ENCODE measurements at places on chromosomes 2 and 18.

GRCh38 chr2:42819160-42819559, 26.8 kb upstream of the HAAO start:
- no peak for DNase-seq

GRCh38 chr2:134258684-134259388, 5.0 kb downstream of the MGAT5 start:
- DNase-seq: no peak

DNA sequence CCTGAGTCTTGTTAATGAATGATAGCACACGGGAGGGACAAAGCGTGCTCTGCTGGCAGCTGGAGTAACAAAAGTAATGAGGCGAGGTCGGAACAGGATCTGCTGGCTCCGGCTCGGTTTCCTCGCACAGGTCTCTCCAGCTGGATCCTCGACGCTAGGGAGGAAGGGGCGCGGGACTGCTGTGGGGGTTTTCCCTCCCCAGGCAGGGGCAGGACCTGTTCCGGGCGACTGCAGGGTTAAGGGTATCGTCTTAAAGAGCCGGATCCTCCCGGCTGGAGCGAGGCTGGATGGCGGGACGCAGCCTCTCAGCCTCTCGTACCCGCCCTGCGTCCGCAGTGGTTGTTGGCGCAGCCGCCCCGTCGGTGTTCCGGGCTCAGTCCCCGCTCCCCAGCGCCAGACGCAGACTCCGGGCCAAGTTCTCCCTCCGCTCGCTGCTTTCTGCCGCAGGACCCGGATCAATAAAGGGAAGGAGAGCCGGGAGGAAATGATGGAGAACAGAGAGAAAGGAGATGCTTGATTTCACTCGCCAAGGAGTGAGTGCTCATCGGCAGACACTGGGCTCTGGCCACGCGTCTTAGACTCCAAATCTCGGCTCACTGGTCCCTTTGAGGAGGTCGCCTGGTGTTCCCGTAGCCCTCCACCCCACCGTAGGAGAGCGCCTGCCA, 1.1 kb upstream of the LIPG start:
- DNase-seq: no peak

DNA sequence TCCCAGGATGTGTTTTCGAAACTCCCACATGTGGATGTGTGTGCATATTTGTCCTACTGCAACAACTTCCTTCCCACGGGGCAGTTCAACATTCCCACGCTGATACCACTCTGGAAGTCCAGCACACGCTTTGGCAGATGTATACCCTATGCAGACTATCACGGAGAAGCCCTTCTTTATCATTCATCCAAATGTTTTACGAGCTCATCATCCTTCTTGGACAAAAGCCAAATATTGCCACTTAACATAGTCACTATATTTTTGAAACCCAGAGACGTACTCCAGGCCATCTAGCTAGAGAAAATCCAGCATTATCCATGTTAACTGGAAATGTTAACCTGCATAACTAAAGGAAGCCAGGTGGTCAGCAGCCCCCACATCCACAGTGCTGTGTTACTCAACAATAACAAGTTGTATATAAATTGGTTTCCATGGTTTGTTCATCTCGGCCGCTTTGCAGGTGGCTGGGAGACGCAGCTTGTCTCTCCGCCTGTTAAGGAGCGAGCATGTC, 131.5 kb downstream of the ZNF532 start:
- DNase-seq: no peak

DNA sequence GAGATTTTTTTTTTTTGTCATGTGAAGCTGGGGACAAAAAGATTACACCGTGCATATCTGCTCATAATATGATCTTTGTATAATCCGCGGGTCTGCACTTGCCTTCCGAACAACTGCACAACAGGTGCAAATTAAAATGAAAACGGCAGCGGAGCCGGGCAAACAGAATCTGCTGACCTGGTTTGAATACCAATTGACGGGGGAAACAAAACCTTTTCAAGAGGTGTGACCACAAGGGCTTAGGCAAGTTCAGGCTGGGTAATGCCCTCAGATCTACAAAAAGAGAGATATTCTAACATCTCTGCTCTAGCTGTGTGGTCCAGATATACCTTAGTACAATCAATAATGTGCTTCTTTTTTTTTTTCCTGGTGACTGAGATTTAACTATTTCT, 88.5 kb downstream of the ZEB2 start:
- DNase-seq: no peak

DNA sequence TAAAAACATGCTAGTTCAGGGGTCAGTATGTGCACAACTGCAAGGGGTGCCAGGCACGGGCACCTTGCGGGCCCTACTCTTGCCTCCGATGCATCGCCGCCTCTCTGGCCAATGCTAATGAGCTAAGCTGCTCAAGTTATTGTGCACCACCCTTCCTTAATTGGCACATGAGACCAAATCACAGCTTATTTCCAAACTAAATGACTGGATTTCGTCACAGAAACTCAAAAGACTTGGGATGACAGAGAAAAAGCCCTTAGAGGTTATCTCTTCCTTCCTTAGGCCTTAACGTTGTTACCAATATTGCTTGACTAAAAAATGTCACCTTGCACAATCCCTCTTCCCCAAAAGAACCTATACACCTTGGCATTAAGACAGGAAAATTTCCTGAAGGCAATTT, 7.7 kb downstream of the RNF149 start:
- DNase-seq: no peak

- DNase-seq: no peak
These were observed 33.9 kb downstream of the MTA3 start for GRCh38 chr2:42602218-42602875.

- no peak for DNase-seq
These were observed 226.8 kb downstream of the MC4R start for GRCh38 chr18:60145776-60146175.

GRCh38 chr2:203583701-203584100, 48.6 kb upstream of the RAPH1 start:
- no peak for DNase-seq

GRCh38 chr2:167398873-167399272, 510.6 kb downstream of the XIRP2 start:
- DNase-seq: no peak

- DNase-seq: no peak
These were observed 207.6 kb downstream of the MGAT5 start for GRCh38 chr2:134461511-134461910.

- DNase-seq: peak; percentile 70
These were observed 1.1 kb downstream of the ATAD2B start for GRCh38 chr2:23925702-23926289.

- DNase-seq: no peak
These were observed 150.4 kb downstream of the PTH2R start for GRCh38 chr2:208556983-208557484.

GRCh38 chr2:215787025-215787424, 226.3 kb downstream of the MREG start:
- DNase-seq: no peak

DNA sequence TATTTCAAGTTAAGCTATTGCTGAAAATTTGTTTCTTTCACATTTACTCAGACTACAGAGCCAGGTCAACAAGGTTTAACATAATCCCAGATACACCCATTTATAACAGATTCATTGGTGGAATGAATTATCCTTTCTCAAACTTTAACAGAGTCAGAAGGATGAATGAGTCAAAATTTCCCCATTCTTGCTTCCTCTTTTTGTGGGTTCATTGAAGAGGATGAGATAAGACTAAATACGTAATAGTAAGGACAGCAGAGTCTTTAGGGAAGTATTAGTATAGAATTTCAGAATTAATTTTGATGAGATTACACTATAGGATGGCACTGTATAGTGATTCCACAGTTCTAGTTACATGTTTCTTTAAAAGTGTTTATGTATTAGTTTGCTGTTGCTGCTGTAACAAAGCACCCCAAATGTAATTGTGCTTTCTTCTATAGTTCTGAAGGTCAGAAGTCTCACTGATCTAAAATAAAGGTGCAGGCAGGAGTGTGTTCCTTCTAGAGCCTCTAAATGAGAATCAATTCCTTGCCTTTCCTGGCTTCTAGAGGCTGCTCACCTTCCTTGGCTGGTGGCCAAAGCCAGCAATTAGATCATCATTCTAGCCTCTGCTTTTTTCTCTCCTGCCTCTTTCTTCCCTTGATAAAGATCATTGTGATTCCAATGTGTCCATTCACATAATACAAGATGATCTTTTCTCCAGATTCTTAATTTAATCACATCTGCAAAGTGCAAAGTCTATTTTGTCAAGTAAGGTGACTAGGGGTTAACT, 309.3 kb upstream of the PIK3C3 start:
- DNase-seq: no peak

DNA sequence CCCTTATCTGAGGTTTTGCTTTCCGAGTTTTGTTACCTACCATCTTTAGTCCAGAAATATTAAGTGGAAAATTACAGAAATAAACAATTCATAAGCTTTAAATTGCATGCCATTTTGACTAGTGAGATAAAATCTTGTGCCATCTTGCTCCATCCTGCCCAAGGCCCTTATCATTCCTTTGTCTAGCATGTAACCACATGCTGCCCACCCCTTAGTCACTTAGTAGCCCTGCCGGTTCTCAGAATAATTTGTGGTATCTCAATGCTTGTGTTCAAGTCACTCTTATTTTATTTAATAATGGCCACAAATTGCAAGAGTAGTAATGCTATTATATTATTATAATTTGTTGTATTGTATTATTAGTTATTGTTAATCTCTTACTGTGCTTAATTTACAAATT, 36.8 kb upstream of the VPS54 start:
- DNase-seq: no peak

- no peak for DNase-seq
These were observed 140.7 kb downstream of the PTRHD1 start for GRCh38 chr2:24652265-24653182.

- DNase-seq: no peak
These were observed 105.0 kb downstream of the PRKRA start for GRCh38 chr2:178345951-178346350.

GRCh38 chr2:23567161-23567756, 182.3 kb downstream of the KLHL29 start:
- no peak for DNase-seq

DNA sequence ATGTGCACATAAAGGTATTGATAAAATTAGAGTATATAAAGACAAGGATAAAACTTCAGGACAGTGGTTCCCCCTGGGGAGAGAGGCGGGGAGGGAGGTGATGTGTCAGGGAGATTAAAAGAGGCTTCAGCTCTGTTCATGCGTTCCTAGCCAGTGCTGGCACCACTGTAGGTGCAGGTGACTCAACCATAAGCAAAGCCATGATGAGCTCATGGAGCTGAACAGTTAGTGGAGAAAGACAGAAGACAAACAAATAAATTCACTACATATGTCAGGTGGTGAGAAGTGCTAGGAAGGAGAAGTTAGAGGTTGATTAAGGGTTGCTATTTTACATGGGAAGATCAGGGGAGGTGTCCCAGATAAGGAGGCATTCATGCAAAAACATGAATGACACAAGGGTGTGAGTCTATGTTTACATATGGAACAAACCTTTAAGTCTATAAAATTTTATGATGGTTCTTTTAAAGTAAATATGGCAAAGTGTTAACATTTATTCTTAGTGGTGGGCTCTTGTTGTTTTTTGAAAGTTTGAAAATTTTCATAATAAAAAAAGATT, 136.0 kb downstream of the ANKRD44 start:
- DNase-seq: no peak

GRCh38 chr18:79397830-79398761, 2.4 kb downstream of the NFATC1 start:
- peak; percentile 70 for DNase-seq

DNA sequence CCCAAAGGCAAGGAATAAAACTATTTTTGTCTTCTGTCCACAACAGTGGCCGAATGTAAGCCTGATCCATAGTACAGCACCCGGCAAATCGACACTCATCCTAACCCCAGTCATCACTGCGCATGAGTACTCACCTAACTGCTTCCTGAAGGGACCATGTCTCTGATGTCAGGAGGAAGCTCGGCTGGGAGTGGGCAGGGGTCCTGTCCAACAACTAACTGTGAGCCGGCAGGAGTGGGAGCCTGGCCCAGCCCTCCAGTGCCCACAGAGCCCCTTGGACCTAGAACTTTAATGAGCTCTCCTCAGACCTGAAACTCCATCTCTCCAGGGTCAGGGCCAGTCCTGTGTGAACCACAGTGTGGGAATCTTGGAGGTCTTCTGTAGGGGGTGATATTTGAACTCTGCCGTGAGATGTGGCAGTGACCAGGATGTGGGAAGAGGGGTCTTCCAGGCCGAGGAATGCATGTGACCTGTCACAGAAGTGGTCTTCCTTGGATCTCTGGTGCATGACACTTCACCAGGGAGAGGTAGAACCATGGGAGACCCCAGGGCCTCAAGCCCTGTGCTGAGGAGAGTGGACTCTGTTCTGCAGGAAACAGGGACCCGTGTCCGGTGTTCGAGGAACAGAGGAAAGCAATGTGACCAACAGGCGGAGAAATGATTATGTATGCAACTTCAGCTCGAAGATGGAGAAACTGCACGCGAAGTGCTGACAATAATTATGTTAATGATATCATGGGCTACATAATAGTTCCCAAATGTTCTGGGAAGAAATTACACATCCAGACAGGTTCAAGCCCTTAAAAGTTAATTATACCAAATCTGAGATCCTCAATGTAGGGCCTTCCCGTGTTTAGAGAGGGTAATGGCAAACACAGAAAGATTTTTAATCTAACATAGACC, 240.1 kb upstream of the HDAC4 start:
- no peak for DNase-seq

- no peak for DNase-seq
These were observed 378.8 kb downstream of the PTPRM start for GRCh38 chr18:7945882-7946281.

GRCh38 chr2:110106642-110107041, 9.0 kb downstream of the MALL start:
- no peak for DNase-seq

DNA sequence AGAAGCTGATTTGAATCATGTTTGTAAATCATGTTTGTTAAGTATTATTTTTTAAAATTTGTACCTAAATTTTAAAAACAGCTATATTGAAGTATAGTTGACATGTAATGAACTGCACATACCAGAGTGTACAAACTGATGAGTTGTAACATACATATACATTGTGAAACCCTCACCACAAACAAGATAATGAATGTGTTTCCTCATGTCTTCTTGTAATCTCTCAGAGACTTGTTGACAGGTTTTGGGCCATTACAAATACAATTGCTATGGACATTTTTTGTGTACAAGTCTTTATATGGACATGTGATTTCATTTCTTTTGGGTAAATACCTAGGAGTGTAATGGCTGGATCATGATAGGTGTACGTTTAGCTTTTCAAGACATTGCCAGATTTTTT, 21.5 kb downstream of the WDR43 start:
- no peak for DNase-seq

- peak; percentile 46 for DNase-seq
These were observed 57.9 kb downstream of the INPP5D start for GRCh38 chr2:233117811-233118647.

GRCh38 chr2:127011796-127012195, 95.2 kb downstream of the BIN1 start:
- no peak for DNase-seq

- no peak for DNase-seq
These were observed 15.5 kb downstream of the COLEC11 start for GRCh38 chr2:3610415-3610814.

Measured in suprapubic skin (tissue), 4 donors.